NCI-H187 (cell line): ENCODE measurements at places on chromosomes 11 and 22.

- DNase-seq = no peak
Measured at GRCh38 chr11:71580057-71581003, 2.3 kb downstream of the KRTAP5-11 start.

GRCh38 chr11:3982431-3982830, 112.2 kb upstream of the RRM1 start:
- no peak for DNase-seq

DNA sequence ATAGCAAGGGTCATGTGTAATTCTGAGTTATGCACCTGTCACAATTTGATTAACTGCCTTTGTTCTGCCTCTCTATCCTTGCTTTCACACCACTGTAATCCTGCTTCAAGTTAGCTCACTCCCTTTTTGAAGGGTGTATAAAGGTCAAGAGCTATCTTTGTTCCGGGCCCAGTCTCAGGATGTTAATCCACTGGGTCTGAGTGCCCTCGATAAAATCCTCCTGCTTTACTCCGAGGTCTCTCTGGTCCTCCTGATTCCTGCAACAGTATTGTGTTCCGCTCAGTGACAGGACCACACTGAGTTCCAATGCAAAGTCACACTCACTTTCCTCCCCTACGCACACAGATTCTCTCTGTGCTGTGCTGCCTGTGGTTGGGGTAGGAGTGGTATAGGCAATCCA, 186.5 kb downstream of the DYNC2H1 start:
- DNase-seq = no peak

DNA sequence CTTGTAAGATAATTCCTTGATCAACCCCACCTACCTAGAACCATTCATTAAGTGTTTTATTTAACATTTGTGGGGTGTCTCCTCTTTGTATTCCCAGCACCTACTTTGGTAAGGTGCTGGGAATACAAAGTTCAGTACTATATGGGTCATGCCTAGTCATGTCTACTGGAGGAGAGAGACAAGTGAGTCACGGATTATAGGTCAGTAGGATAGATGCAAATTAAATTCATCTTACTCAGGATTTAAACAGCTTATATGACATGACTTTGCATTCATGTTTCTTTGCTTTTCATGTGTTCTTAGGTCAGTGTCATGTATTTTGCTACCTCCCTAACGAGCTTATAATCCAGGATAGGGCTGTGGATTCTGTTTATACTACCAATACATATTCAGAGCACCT, 3.4 kb upstream of the FADS1 start:
- DNase-seq = no peak

DNA sequence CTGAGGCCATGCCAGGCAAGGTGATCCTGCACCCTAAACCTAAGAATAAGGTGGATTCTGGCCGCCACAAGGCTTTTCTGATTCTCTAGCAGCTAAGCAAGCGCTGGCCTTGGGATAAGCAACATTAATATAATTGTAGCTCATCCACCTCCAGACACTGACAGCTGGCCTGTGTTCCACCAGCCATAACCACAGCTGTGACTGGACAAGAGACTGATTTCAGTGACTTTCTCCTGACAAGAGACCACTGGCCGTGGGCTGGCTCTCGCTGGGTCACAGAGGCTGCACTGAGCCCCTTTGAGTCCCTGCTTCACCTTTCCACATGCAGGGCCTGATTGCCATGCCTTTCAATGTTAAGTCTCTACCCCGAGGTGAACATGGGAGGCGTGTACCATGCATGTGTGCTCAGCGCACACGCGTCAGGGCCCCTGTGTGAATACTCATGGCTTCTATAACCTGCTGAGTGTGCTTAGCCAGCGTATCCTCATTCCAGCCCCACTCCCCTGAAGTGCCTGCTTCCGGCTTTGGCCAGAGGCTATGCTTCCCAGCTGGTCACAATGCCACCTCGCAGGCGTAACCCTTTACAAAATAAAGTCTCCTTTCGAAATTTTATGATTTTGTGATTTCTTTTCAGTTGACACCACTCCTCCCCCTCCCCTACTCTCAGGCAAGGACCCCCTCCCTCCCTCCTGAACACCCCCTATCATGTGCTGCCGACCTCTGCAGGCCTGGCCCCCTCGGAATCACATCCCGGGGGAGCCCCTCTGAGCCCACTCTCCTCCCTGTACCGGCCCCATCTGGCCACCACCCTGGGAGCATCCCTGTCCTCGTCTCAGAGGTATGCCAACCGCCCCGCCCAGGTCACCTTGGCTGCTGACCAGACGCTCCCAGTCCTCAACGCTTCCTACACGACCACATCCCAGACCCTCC, 128.1 kb downstream of the CTTN start:
- DNase-seq = no peak

GRCh38 chr11:69674886-69675714, at the start of gene LTO1:
TSS of gene LTO1 (minus strand) at chr11:69675353. CDS start at chr11:69675239, 114 bp downstream.
- peak; percentile 97 for DNase-seq

DNA sequence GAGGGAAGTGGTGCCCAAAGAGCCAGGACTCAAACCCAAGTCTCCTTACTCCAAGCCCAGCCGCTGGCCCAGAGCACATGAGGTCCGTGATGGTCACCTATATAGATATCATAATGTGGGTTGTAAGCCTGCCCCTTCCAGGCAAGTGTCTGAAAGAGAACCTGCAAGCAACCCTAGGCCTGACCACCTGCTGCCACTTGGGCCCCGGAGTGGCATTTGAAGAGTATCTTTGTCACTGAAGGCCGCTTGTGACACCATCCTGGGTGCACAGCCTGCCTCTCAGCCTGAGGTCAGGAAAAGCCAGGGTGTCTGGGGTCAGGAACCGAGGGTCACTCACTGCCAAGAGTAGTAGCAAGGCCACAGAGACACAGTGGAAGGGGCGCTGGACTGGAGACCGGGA, 32.4 kb downstream of the OTOG start:
- DNase-seq = no peak

DNA sequence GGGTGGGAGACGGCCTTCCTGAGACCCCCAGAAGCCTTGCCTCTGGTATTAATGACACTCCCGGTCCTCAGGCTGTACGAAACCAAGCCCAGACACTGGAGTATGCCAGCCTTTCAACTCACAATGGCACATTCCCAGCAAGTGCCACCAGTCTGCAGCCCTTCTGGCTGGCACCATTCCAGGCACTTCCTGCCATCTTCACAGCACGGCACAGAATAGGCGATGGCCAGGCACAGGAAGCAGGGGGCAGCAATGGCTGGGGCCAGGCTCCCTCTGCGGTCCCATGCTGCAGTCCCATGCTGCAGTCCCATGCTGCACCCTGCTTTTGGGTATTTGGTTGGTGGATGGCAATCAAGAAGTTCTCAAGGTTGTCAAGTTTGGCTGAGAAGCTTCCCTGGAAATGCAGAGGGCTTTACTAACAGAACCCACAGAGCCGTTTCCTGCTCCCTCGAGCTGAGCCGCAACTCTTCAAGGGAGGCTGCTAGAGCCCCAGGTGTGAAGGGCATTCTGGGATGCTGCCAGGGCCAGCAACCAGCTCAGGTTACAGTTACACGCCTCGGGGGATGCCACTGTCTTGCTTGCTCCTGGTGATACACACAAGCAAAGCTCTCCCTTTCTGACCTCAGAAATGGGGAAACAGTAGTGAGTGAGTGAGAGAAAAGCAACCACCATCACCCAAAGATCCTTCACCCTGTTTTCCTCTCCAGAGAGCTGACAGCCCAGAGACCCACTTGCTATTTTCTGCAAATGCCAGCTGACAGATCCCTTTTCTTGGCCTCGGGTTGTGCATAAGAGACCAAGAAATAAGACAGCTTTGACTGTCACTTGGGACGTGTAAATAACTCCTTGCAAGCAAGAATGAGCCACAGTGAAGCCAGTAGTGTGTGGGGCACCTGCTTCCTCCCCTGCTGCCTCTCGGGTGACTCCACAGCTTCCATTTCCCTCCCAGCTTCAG, 23.9 kb downstream of the LRFN4 start:
- DNase-seq = peak; percentile 85
